ENCODE measurements at places on chromosomes 7 and 10. TPM values are rescaled to one million over a fixed set of nuclear protein-coding genes. Genes with fewer than 3 reads are reported as not detected.
A peak's percentile ranks its signal among the peaks of the same experiment; 100 is the strongest.

Gene UTF1
- polyA plus RNA-seq = not detected

Gene NUTM2A
- 1.1 TPM for polyA plus RNA-seq

Gene C7orf25
- polyA plus RNA-seq = 1.1 TPM

- no peak for DNase-seq
Measured at GRCh38 chr7:96416599-96416998, 94.7 kb upstream of the SLC25A13 start.

DNA sequence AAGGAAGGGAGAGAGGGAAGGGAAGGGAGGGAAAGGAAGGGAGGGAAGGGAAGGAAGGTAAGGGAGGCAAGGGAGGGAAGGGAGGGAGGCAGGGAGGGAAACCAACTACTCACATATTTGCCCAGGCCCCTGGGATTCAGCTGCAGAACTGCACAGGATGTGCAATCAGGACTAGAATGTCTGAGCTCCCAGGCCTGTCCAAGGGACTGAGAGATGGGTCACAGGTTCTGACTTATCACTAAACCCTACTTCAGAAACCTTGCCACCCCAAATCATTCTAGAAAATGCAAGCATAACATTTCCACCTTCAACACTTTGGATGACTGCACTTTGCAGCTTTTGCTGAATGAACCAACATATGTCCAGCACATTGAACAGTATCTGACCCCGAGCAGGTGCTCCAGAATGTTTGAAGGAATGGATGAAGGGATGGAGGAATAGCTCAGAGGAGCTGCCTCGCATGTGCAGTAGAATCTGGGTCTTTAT, 245.3 kb downstream of the KCNMA1 start:
- peak; percentile 83 for DNase-seq

DNA sequence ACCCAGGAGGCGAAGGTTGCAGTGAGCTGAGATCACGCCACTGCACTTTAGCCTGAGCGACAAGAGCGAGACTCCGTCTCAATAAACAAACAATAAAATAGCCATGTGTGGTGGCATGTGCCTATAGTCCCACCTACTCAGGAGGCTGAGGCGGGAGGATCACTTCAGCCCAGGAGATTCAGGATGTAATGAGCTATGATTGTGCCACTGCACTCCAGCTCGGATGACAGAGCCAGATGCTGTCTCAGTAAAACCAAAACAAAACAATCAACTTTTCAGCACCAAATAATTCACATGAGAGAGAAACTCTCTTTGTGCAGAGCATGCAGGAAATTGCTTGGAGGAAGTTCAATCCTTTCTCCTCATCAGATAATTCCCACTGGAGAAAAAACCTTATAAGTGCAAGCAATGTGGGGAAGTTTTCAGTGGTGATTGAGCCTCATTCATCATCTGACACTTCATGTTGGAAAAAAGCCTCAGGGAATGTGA, 13.4 kb upstream of the FIS1 start:
- no peak for DNase-seq

- no peak for DNase-seq
Measured at GRCh38 chr10:74955796-74956195, 129.4 kb downstream of the KAT6B start.

DNA sequence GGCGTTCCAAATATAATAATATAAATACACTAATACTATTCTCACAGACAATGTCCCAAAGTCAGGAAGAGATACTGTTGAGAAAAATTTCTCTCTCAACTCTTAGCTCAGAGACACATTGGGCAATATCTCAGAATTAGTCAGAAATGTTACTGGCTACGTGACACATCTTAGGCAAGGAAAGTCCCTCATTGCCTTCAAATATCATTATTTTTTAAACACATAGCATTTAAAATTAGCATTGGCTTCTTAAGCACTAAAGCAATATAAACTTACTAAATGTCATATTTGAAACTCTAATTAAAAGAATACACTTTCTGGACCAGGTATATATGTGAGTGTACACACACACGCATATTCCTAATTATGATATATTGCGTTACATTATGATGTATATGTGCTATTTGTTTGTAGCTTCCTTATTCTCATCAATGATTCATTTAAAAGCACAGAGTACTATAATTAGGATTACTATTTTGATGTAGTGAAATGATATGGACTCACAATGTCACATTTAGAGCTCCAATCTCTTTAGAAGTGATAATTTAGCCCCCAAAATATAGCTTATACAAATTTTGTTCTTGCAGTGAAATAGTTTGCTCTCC, 255.8 kb downstream of the TWIST1 start:
- DNase-seq = peak; percentile 35

- no peak for DNase-seq
Measured at GRCh38 chr10:127576740-127577161, 27.6 kb downstream of the NPS start.
